Large intestine (tissue), 12 donors: ENCODE measurements at places on chromosomes 7 and 10. TPM values are rescaled to one million over a fixed set of nuclear protein-coding genes. Genes with fewer than 3 reads are reported as not detected.

GRCh38 chr10:126227762-126228134 is 160.5 kb downstream of the ADAM12 start:
- DNase-seq: no peak

GRCh38 chr7:148702876-148703670 is 4.4 kb downstream of the CUL1 start:
- no peak for DNase-seq

TWIST1 gene
- 0.61 TPM for polyA plus RNA-seq

HERC4 gene
- 43.0 TPM for polyA plus RNA-seq

MRC1 gene
- 12.2 TPM for polyA plus RNA-seq

- no peak for DNase-seq
These were observed 32.6 kb downstream of the USP6NL start for GRCh38 chr10:11578802-11579255.

DNA sequence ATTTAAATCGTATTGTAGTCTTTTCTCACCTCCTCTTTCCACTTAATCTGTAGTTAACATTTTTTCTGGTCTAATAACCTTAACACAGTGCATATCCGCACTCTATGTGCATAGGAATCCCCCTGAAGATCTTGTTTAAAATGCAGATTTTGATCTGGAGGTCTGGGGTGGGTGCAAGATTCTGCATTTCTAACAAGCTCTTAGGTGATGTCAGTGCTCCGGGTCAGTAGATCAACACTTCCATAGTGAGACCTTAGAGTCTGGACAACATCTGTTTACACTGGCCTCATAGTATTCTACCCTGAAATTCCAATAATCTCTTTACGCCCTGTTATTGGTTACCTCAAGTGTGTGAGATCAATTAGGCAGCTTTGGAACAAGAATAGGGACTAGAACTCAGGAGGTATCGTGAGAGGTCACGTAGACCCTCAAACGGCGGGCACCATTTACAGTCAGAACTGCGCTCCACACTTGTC is 434 bp upstream of the PLEKHA8 start:
- DNase-seq: no peak

- peak; percentile 68 for DNase-seq
These were observed 12.3 kb downstream of the KLF14 start for GRCh38 chr7:130721486-130722277.

DNA sequence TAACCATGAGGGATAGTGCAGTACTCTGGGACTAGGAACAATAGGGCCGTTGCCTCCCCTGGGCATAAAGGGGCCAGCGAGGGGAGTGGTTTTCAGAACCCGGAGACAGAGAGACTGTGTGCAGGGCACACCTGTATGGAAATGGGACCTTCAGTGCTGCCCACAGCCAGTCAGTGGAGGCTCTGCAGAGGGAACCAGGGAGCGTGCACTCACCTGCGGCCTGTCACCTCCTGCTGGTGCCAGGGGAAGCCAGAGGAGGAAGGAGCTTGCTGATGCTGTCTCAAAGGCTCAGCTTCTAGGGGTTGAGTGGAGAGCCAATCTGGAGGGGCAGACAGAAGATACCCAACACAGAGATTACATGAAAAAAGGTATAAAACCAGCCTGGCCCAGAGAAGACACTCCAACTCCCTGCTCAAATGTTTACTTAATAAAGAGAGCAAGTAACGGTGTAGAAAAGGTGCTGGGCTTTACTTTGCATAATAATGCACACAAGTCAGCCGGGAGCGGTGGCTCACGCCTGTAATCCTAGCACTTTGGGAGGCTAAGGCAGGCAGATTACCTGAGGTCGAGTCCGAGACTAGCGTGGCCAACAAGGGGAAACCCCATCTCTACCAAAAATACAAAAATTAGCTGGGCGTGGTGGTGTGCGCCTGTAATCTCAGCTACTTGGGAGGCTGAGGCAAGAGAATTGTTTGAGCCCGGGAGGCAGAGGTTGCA is 35.5 kb upstream of the WAPL start:
- peak; percentile 39 for DNase-seq

DNA sequence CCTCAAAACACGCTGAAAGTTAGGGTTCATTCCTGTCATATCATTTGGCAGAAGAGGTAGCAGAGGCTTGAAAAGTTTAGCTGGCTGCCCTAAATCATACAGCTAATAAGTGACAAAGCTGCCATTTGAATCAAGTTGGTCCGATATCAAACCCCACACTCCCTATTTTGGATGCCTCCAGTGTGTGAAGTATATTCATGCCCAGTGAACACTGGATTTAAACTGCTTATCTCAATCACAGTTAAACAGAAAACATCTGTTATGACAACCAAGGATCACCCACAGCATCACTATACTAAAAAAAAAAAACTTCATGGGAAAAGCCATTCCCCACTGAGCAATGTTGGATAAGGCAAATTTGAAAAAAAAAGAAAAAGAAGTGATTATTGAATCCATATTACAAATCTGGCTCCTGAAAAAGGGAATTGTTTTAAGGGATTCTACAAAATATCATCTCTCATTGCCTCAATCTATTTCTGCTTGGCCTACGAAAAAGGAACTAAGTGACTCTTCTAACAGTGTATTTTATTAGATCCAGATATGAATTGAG is 48.3 kb downstream of the ABCB1 start:
- DNase-seq: no peak

- DNase-seq: no peak
These were observed 65.8 kb downstream of the CDK13 start for GRCh38 chr7:40015790-40016296.

- no peak for DNase-seq
These were observed 49.4 kb downstream of the DPYSL4 start for GRCh38 chr10:132236161-132236560.

- DNase-seq: no peak
These were observed 1.1 kb downstream of the AUTS2 start for GRCh38 chr7:69599286-69599954.

PALD1 gene
- polyA plus RNA-seq: 6.1 TPM

- no peak for DNase-seq
These were observed 481.7 kb downstream of the PHTF2 start for GRCh38 chr7:78280276-78280675.

OPALIN gene
- not detected for polyA plus RNA-seq

- DNase-seq: no peak
These were observed 355.3 kb upstream of the GALNT17 start for GRCh38 chr7:70776627-70777101.

- no peak for DNase-seq
These were observed 94.6 kb upstream of the BTBD16 start for GRCh38 chr10:122176232-122177213.

DNA sequence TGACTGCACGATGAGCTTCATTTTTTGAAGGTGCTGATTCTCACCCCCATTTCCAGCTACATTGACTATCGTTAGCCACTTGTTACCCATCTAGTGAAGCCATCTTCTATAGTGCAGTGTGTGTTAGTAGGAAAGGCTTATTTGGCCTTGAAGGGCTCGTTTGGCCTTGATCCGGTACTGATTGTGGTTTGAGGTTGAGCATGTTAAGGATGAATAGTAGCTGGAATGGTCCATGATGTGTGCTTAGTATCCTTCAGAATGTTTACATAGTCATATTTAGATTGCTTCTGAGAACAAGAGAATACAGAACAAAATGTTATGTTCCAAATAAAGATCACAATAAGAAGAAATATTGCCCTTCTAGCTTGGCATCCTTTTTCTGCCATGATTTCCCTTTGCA is 591.5 kb downstream of the AUTS2 start:
- no peak for DNase-seq

- no peak for DNase-seq
These were observed 762.0 kb upstream of the IGFBP3 start for GRCh38 chr7:46682836-46683624.

- no peak for DNase-seq
These were observed 106.2 kb upstream of the RET start for GRCh38 chr10:42970451-42971250.

- DNase-seq: no peak
These were observed 90.1 kb downstream of the ZNF365 start for GRCh38 chr10:62464308-62464707.

DNA sequence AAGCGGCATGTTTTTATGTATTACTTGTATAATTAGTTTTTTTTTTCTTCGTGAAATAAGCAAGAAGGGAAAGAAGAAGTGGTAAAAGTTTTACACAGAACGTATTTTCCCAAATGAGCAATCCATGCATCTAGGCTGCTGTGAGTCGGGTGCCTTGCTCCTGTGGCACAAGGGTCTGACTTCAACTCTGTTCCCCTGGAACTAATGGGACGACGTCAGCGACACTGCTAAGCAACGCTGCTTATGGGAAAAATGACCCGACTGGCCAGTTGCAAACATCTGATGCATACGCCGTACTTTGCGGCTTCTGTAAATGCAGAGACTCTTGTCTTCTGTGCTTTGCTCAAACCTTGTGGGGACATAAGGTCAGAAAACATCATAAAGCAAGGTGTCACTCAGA is 66.3 kb downstream of the MPP7 start:
- DNase-seq: peak; percentile 18

GPR85 gene
- polyA plus RNA-seq: 3.1 TPM

GRCh38 chr7:149228831-149229471 is 10.5 kb upstream of the ZNF212 start:
- DNase-seq: no peak

- no peak for DNase-seq
These were observed 5.1 kb upstream of the LRRC4 start for GRCh38 chr7:128036226-128036940.

DNA sequence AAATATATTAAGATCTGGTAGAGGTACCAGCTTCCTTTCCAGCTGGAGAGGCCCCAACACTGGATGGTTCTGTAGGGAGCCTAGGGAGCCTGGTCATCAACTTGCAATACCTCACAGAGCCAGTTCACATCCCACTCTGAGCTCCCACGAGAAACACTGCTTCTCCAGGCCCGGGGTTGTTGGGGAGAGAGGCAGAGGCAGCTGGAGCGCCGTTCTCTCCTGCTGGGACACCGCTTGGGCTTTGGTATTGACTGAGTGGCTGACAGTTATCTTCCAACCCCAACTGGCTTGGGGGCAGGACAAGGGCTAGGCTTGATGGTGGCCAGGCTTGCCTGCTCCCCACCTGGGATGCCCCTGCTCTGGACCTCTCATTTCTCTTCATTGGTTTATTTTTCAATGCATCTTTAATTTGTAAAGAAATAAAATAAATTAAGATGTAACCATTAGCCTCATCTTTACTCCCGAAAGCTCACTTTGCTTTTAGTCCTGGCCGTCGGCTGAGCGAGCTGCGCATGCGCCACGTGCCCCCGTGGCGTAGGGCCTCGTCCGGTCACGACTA is 10.0 kb upstream of the CHCHD1 start:
- DNase-seq: no peak

TOMM7 gene
- polyA plus RNA-seq: 536 TPM

HOXA2 gene
- polyA plus RNA-seq: 5.5 TPM

TYW1 gene
- polyA plus RNA-seq: 20.0 TPM

DNA sequence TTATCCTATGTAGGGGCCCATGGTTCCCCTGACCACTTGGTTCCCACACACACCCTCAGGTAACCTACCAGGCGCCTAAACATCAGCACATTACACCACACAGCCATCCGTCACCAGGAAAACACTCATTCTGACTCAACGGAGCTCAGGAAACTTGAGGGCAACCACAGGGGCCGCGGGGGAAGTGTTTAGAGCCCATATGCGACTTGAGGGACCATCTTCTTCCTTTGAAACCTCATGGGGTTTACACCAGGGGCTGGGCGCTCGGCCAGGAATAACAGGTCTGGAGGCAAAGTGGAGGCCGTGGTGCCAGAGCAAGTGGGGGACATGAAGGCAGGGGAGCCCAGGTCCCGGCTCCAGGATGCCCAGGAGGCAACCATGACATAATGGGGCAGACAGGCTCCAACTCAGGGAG is 1.5 kb downstream of the STX1A start:
- no peak for DNase-seq

- DNase-seq: no peak
These were observed 8.4 kb downstream of the MACC1 start for GRCh38 chr7:20208651-20209307.

ANAPC16 gene
- 122 TPM for polyA plus RNA-seq

DNA sequence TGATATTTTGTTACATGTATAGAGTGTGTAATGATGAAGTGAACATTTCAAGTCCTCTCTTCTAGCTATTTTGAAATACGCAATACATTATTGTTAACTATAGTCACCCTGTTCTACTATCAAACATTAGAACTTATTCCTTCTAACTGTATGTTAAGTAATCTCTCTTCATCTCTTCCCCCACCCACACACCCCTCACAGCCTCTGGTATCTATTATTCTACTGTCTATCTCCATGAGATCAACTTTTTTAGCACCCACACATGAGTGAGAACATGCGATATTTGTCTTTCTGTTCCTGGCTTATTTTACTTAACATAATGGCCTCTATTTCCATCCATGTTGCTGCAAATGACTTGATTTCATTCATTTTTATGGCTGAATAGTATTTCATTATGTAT is 57.7 kb upstream of the EGR2 start:
- no peak for DNase-seq

GRCh38 chr10:101351477-101351876 is 2.5 kb upstream of the BTRC start:
- no peak for DNase-seq

FKBP6 gene
- 0.04 TPM for polyA plus RNA-seq

DNA sequence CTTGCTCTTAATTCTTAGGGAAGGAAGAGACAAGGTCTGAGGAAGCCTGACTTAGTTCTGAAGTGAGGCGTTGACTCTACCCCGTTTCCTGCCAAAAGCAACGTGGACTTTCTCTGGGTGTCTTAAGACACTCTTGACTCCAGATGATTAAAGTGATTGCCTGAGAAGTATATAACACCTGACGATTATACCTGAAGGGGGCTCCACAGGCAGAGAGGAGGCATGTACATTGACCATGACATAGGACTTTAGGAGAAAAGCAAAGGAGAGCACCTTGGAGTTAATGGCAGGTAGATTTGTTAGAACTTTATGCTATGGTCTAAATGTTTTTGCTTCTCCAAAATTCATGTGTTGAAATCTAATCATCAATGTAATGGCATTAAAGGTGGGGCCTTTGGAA is 15.9 kb downstream of the ITGB8 start:
- no peak for DNase-seq

DNA sequence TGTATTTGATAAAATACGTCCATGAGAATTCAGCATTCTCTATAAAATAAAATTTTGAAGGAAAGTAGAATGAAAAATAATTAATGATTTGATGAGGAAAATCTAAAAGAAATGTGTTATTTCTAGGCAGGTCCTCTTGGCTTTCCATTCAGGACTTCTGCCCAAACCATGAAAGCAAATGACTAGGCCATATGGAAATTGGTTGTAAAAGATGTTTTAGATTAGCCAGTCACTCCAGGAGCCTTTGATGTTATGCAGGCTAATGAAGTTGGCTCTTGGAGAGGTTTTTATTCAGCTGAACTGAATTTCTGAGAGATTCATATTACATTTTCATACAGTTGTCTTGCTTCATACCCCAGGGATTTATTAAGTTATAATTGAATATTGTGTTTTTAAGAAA is 452.8 kb downstream of the SDK1 start:
- no peak for DNase-seq

DNA sequence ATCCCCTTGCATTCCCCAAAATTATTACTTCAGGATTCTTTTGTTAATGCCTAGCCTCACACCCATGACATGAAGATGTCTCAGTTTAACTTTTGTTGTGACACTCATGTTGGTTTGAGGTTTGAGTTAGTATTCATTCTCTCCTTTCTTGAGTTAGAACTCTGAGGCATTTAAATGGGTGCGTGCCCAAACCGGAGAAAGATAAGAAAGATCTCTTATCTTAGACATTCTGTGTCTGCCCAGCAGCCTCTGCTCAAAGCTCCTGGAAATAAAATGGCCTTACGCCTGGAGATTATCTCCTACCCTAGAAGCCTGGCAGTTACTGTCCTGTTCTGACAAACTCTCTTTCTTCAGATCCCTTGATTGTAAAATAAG is 26.3 kb downstream of the WBP1L start:
- DNase-seq: no peak

- peak; percentile 55 for DNase-seq
These were observed 686 bp downstream of the ABI1 start for GRCh38 chr10:26860102-26860442.

GRCh38 chr7:6092953-6093354 is 61.8 kb downstream of the ANKRD61 start:
- no peak for DNase-seq
